ENCODE measurements at places on chromosomes 1 and 21. TPM values are rescaled to one million over a fixed set of nuclear protein-coding genes. Genes with fewer than 3 reads are reported as not detected.

Gene ZNF124
- polyA plus RNA-seq, result 1.5 TPM

Gene LPGAT1
- 7.5 TPM for polyA plus RNA-seq

GRCh38 chr21:24093032-24093431, 1514.2 kb downstream of the MRPL39 start:
- DNase-seq, result no peak

DNA sequence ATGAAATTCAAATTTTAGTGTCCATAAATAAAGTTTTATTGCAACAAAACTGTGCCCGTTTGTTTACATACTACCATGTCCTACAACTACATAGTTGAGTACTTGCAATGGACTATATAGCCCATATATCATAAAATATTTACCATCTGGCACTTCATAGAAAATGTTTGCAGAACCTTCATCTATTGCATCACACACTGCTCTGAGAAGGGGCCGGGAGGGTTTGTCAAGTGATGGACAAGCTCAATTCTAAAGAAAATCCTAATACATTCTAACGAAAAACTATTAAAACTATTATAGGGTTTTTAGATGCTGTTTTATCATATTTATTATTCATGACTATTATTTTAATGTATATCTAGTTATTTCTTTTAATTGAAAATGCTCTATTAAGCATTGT, 35.9 kb downstream of the RGSL1 start:
- DNase-seq, result no peak

- DNase-seq, result no peak
These were observed 1.4 kb upstream of the PCSK9 start for GRCh38 chr1:55037733-55038551.

DNA sequence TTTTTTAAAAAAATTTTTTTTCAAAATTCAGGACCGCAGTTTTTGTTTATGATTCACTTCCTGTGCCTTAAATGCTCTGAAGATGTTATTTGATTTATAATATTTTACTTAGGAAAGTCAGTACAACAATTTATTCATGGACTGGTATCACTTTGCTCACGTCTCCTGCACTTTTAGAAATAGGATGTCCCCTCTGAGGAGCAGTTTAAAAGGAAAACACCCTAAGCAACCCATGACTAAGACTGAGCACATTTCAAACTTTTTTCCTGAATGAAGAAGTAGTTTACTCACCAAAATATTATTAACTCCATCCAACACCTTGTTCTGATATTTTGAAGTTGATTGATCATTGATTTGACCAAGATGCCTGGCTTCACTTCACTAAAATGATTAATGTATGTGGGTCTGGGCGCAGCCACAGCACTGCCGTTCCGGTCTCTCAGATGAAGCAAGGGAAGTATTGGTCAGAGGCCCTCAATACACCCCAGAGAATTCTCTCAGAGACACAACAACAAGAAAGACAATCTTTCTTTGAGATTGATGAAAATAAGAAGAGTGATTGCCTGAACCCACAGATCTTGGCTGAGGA, 223.9 kb downstream of the TGFB2 start:
- no peak for DNase-seq
